ENCODE measurements at places on chromosomes 11 and 22.

DNA sequence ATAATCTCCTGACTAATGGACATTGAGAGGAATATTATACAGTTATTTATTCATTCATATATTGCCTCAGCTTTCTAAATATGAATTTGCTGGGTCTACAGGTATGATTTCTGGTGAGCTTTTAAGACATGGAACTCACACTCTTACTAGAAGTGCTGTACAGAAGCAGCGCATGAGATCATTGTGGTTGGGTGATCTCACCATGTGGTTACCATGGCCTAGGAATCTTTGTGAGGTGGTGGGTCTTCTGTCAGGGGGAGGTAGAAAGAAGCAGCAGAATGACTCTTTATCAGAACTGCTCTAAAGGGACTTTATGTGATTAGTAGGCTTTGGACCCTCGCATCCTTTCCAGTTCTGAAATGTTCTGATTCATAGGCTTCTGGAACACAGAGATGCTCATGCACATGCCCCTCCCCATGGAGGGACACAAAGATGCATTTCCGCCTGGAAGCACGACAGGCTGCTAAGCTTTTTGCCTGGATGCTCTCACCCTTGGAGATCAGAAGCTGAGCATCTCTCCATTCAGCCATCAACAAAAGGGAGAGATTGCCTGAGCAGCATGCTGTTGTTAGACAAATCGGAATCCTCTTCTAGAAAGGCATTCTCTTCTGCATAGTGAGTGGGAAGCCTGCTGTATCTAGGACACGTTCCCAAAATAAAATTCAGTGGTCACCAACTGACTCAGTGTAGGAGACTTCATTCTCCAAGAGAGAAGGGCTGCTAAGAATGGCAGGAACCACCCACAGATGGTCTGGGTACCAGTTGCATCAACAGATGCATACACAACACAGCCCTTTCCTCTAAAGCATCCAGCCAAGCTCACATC lies 51.3 kb downstream of the KIRREL3 start:
- no peak for DNase-seq

DNA sequence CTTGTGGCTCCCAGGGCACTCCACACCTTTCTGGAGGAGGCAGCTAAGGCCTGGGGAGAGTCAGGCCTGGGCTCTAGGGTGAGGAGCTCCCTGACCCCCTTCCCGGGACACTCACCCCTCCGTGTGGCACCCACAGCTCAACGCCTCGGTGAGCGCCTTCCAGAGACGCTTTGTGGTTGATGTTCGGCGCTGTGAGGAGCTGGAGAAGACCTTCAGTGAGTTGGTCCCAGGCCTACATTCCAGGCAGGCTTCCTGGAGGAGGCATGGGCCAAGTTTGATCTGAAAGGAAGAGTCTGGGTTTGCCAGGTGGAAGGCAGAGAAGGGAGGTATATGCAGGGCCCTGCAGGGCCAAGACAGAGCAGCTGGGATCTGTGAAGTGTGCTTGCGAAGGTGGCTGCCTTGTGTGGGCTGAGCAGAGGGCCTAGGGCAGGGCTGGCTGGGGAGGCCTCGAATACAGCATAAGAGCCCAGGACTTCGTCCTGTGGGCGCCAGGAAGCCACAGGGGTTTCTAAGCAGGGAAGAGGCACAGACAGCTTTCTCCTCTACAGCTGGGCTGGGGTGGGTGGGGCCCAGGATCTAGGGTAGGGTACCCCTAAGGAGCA lies 2.9 kb downstream of the TCIRG1 start:
- DNase-seq = no peak

- DNase-seq = no peak
Observed at GRCh38 chr11:125173556-125173955, 9.0 kb downstream of the PKNOX2 start.

- no peak for DNase-seq
Observed at GRCh38 chr11:57358543-57358961, 20.4 kb downstream of the P2RX3 start.

GRCh38 chr22:40951795-40952605 lies 822 bp downstream of the RBX1 start:
- peak; percentile 20 for DNase-seq

- DNase-seq = no peak
Observed at GRCh38 chr11:134015556-134015955, 53.3 kb upstream of the JAM3 start.

- DNase-seq = no peak
Observed at GRCh38 chr22:35178446-35178845, 78.8 kb upstream of the HMGXB4 start.

DNA sequence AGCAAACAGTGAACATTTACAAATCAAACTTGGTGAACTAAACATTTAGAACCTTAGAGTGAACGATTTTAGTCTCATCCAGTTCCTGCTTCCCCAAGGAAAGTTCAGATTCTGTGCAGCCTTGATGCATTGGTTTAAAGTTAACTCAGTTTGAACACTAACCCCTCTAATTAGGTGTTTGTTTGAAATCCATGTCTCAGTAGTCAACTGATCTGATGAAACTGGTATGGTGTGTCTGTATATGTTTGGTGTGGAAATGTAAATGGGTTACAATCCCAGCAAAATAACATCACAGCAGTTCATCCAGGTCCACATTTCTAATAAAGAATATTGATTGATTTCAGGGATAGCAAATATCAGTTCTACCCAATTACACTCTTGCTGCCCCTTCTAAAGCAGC lies 532.0 kb downstream of the NTM start:
- DNase-seq = no peak

- no peak for DNase-seq
Observed at GRCh38 chr22:35842954-35843353, 125.3 kb downstream of the APOL5 start.

- DNase-seq = no peak
Observed at GRCh38 chr22:45422237-45422983, 8.9 kb downstream of the RIBC2 start.

DNA sequence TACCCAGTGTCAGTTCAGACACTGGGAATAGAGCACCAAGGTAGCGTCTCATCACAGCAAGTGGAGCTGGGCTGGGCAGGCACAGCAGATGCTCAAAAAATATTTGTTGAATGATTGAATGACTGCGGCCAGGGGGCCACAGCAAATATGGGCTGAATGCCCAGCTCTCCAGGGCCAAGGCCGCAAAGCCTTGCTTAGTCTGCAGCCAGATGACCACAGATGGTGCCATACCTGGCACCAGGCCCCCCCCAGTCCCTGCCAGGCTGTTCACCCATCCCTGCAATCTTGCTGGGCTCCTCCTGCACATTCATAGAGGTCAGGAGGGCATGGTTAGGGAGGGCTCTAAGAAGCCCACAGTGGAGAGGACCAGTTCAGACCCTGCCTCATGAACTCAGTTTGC lies 32.9 kb downstream of the ZC3H7B start:
- DNase-seq = no peak

- no peak for DNase-seq
Observed at GRCh38 chr11:119091966-119092879, 7.5 kb downstream of the HMBS start.

DNA sequence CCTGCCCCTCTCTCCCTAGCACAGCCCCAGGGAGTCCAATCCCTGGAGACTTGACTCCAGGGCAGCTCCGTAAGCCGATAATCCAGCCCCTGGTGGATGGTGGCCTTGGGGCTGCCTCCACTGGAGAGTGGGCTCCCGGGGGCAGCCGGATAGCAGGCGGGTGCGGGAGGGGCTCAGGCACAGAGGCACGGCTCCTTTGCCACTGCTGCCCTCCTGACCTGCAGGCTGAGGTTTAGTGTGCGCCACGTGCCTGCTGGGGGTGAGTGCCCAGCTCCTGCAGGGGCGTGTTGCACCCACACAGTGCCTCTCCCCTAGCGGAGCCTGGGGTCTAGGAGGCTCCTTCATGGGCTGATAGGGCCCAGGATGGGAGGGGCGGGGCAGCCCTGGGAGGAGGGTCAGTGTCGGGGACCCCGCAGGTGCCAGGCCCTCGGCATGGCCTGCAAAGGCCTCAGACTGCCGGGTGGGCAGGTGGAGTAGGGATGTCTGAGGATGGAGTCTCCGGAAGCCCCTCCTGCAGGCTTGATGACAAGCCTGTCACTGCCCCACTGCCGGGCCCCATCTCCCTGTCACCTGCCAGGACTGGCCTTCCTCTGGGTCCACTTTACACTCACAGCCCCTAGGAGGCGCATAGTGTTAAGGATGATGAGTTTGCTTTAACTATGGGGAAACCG lies 5.6 kb downstream of the DUSP8 start:
- no peak for DNase-seq

DNA sequence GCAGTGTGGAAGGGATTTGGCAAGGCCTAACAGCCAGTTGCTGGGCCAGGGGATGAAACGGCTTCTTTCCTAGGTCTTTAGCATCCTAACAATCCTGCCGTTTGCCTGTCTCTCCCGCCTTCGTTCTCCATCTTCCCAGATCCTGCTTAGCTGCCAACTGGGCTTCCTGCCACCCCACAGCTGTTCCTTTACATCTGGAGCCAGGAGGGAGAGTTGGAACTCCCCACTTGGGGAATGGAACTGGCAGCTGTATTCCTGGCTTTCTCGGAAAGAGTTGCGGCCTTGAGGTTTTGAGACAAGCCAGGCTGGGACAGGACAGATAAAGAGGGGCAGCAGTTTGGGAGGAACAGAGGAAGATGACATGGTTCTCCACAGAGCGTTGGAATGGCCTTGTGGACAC lies 59.6 kb downstream of the ST3GAL4 start:
- no peak for DNase-seq

DNA sequence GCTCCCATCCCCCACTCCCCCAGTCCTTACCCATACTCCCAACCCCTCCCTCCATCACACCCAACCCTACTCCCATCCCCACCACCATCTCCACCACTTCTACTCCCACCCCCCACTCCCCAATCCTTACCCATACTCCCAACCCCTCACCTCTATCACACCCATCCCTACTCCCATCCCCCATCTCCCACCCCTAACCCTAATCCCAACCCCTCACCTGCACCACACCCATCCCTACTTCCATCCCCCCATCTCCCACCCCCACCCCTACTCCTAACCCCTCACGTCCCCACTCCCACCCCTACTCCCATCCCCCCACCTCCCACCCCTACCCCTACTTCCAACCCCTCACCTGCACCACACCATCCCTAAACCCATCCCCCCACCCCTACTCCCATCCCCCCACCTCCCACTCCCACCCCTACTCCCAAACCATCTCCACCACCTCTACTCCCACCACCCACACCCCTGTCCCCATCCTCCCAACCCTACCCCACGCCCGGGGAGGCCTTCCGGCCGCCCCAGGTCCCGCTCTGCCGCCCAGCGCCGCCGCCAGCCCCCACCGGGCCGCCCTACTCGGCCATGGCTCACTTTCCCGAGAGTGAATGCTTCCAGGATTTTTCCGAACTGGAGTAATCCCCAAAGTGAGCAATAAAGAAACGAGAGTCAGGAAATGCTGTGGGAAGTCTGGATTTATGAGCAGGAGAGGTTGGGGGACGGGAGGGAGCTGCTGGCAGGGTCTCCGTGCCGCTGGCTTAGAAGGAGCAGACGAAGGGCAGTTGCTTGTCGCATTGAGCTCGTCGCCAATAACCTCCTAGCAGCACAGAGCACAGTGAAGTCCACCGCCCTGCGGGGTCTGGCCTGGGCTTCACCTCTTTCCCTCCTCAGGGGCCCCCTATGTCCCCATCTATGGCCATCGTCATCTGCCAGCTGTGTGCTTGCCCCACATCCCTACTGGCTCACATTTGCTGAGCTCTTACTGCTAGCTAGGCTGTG lies 4.6 kb downstream of the PRG3 start:
- no peak for DNase-seq

- DNase-seq = no peak
Observed at GRCh38 chr22:19438298-19438697, 6.0 kb downstream of the MRPL40 start.

GRCh38 chr11:93020248-93021046 lies 51.0 kb downstream of the MTNR1B start:
- DNase-seq = no peak

GRCh38 chr11:46840116-46840515 lies 6.0 kb downstream of the CKAP5 start:
- no peak for DNase-seq

GRCh38 chr11:47160753-47161133 lies 15.9 kb downstream of the ARFGAP2 start:
- no peak for DNase-seq

- DNase-seq = no peak
Observed at GRCh38 chr11:34407121-34407813, 31.5 kb upstream of the CAT start.

DNA sequence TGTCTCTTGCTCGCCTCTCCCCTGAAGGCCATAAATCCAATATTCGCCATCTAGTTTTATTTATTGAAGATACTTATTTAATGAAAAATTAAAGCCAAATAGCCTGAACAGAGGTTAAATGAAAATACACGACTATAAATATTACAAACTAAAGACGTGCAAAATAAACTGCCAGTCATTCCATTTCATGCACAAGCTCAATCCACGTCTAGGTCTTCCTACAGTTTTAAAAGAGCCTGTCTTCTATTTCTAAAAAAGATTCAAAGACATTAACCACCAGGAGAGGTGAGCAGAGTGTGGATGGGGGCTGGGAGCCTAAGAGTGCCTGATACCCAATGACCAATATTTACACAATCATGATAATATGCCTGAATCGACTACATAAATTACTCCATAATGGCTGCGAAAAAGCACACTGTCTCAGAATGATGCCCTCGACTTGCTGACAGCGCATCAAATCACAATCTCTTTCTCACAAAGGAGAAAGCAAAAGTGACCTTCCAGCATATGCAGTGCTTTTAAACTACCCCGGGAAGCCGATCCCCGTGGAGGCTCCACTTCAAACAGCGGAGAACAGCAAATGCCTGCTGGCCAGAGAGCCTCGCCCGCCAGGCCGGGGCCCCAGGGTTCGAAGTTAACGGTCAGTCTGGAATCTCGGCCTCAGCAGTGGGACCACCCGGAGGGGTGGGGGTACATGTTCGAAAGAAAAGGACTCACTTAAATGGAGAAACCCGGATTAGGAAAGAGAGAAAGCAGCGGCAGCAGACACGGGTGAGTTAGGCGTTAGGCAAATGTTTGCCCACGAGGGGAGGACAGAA lies 1.7 kb downstream of the FCHSD2 start:
- DNase-seq = peak; percentile 36

All from NCI-H748 treated with DMSO at 0.1 percent for 48 hours (cell line).